Endothelial cell (in vitro differentiated cells): ENCODE measurements at places on chromosomes 7 and 10.
A peak's percentile ranks its signal among the peaks of the same experiment; 100 is the strongest.

- no peak for DNase-seq
Measured at GRCh38 chr7:65390588-65390987, 16.9 kb downstream of the ZNF92 start.

- DNase-seq, result no peak
Measured at GRCh38 chr7:89975577-89975976, 178.7 kb upstream of the STEAP1 start.

DNA sequence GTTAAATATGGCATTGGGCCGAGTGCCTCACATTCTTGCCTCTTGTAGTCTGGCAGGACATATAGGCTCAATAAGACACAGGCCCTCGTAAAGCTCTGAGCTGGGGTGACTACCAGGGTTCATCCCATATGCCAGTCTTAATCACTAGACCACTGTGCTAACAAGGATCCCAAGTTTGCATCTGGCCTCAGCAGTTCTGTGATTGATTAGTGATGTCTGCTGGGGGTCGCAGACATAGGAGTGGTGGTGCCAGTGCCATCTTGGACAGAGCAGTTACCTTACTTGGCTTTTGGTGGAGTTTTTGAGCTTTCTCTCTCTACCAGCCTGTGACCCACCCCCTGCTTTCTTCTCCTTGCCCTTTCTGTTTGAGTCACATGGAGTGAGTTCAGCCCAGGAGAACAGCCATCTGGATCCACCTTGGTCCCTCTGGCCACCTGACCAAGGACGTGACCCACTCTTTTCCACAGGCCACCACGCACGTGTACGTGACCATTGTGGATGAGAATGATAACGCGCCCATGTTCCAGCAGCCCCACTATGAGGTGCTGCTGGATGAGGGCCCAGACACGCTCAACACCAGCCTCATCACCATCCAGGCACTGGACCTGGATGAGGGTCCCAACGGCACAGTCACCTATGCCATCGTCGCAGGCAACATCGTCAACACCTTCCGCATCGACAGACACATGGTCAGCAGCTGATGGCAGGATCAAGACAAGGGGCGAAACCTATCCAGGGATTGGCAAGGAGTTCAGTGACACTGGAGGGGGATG is 4.1 kb upstream of the VSIR start:
- DNase-seq, result no peak

DNA sequence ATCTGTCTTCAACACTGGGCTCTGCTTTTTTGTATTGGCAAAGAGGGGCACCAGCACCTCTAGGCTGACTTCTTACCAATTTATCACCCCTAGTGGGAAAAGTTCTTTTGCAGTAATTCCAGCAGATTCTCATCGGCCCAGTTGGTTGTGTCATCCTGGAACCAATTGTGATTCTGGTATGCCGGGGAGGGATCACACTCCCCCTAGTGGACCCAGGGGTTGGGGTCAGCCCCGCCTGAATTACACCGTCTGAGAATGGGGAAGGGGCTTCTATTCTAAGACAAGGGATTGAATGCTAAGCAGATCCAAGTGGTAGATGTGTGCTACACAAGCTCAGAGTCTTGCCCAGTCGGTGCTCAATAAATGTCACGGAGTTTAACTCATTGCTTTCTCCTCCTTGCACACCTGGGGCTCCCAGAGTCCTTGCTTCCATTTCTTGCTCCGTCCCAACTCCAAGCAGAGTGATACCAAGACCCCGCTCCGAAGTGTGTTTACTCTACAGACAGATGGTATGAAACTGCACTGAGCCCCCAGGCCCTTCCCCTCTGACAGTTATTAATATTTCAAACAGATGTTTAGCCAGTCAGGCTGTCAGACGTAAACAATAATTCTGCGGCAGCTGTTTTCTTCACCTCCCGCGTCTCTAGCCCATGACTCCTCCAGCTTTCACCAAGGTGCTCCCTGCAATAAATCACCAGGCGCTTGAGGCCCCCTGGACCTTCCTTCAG is 71.9 kb downstream of the C10orf105 start:
- peak; percentile 54 for DNase-seq

GRCh38 chr7:45967591-45968157 is 46.6 kb upstream of the IGFBP3 start:
- no peak for DNase-seq

DNA sequence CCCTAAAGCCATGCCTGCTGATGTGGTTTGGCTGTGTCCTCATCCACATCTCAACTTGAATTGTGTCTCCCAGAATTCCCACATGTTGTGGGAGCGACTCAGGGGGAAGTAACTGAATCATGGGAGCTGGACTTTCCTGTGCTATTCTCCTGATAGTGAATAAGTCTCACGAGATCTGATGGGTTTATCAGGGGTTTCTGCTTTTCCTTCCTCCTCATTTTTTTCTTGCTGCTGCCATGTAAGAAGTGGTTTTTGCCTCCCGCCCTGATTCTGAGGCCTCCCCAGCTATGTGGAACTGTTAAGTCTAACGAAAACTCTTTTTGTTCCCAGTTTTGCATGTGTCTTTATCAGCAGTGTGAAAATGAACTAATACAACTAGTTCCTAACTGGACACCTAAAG is 11.8 kb downstream of the MACROH2A2 start:
- no peak for DNase-seq

DNA sequence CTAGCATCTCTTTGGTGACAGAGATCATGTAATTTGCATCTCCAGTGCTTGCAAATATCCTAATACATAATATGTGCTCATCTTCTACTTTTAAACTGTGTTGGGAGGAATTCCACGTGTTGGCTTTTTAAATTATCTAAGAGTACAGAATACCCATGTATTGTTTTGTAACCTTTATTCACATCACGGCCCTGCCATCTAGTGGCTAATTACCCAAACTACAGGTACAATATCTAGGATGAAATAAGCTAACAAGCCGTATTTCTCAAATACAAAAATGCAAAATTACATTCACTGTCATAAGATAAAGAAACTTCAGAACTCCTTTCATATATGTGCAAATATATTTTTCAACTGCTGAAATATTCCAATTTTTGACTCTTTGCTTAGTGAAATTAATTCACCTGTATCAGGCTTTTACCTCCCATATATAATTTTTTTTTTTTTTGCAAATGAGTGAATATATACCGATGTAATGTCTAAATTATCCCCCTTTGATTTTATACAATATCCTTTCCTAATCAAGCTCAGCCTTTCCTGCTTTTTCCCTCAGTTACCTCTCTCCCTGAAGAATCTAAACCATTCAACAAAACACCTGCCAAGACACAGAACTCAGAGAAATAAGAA is 30.3 kb upstream of the LSM8 start:
- peak; percentile 42 for DNase-seq

DNA sequence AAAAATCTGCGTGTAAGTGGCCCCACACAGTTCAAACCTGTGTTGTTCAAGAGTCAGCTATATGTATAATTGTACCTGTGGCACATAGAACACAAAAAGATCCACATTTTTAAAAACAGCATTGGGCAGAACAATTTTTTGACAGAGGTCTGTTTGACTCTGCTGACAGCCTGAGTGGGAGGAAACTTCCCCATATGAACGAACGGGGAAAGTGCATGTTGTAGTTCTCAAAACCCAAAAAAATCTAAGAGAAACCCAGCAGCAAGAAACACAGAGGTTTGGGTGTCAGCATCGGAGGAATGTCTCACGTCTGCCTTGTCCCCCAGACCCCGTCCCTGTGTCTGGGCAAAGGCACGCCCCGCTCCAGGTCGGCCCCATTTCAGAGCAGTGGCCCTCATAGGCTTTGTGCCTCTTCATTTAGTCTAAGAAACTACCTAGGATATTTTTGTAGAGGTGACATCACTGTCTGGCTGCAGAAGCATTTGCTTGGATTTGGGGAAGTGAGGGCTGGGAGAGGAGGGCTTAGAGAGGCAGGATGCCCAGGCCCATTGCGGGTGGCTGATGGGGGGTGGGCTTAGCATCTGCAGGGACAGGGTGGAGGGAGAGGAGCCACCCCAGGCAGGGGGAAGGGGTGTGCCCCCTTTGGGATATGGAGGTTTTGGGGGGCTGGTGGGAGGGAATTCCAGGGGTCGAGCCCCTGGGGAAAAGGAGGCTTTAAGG is 11.0 kb downstream of the CUX1 start:
- DNase-seq, result no peak

- DNase-seq, result peak; percentile 17
Measured at GRCh38 chr7:12436896-12437535, 33.4 kb upstream of the VWDE start.

DNA sequence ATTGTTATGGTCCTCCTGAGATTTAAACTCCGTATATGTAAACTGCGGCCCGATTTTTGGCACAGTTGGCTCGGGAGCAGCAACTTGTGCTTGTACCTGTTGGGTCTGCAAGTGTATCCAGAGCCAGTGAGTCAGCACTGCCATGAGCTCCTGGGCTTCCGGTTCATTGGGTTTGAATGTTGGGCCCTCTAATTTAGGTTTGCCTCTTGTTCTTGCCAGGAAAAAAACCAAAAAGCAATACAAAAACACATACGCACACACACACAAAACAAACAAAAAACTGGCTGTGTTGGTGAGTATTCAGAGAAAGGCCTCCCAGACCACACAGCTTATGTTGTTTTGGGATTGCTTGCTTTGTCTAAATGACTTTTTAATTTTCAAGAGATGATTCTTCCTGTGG is 26.3 kb downstream of the SND1 start:
- DNase-seq, result no peak

GRCh38 chr10:89118091-89118490 is 89.0 kb downstream of the CH25H start:
- DNase-seq, result no peak

GRCh38 chr10:132111121-132111731 is 45.5 kb downstream of the JAKMIP3 start:
- peak; percentile 1 for DNase-seq

DNA sequence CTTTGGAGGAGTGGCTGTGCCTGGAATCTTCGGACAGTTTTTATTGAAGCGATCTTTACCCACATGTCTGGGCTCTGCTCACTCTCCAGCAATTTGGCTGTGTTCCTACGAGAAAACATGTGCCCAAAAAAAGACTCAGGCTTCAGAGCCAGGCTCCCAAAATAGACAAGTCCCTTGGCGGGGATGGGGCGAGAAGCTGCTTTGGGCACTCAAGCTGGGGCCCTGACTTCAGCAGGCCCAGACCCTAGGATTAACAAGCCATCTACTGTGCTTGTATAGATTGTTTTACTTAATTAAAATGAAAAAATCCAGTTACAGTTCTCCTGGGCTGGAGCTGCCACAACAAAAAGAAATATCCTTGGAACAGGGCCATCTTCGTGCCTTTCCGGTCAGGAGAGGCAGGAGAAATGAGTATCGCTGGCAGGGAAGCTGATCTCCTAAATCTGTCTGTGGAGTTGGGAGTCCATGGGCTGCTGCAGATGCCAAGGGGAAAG is 51.4 kb upstream of the PDCD4 start:
- DNase-seq, result no peak

DNA sequence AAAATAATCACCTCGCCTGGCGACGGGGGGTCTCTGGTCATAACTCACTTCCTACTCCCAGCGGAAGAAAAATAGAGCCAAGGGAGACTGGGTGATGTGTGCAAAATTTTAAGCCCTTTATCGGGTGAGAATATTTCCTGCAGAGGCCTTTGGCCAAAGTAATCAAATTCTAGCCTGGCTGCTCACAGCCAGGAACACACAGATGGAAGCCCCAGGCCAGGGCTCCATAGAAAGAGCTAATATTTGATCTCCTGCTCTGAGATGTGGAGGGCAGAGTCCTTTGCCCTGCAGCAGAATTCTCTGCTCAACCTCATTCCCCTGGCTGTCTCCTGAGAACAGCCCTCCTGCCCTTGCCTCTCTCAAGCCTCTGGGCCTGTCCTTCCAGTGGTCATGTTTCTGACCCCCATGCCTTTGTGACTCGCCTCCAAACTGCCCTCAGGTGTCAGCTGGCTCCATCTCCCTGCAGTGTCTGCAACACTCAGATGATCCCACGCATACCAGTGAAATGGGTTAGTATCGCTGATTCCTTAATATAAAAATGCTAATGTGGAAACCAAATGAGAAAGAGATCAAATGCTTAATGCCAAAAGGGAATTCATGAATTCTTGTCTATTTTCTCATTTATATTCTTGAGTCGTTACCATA is 34.5 kb downstream of the FRMD4A start:
- DNase-seq, result no peak

GRCh38 chr7:98760201-98760651 is 109.6 kb downstream of the TMEM130 start:
- no peak for DNase-seq

GRCh38 chr10:85402541-85402940 is 964.1 kb downstream of the GRID1 start:
- no peak for DNase-seq

GRCh38 chr7:80662252-80662651 is 23.8 kb downstream of the CD36 start:
- no peak for DNase-seq

- DNase-seq, result no peak
Measured at GRCh38 chr10:63972949-63973827, 452.0 kb downstream of the REEP3 start.

DNA sequence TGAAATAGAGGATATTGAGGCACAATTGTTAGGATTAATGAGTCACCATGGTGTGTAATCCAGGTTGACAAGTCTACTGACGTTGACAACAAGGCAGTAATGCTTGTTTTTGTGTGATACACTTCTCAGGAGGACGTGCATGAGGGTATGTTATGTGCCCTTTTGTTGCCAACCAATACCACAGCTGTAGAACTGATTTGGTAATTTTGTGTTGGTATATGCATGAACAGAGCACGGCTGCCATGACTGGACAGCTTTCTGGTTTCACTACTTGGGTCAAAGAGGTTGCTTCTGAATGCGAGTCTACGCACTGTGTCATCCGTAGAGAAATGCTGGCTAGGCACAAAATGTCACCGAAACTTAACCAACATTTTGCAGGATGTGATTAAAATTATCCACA is 32.9 kb downstream of the PHTF2 start:
- no peak for DNase-seq

DNA sequence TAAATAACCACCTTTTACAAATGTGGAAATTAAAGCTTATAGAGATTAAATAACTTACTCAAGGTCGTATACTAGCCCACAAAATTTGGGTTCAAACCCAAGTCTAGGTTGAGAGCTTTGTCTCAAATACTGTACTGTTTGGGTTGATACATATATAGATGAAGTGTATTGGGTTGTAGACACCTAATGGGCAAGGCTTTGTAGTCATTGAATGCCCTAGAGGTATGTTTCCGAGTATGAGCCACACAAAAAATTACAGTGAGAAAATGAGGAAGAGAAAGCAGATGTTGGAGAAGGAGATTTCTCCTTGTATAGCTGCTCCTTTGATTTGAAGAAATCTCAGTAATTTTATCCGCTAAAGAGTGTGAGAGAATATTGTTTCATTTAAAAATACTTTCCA is 60.6 kb downstream of the C1GALT1 start:
- DNase-seq, result no peak

GRCh38 chr7:111363099-111363498 is 199.2 kb downstream of the IMMP2L start:
- DNase-seq, result no peak
